ENCODE measurements at places on chromosomes 5 and 9.
A peak's percentile ranks its signal among the peaks of the same experiment; 100 is the strongest.

DNA sequence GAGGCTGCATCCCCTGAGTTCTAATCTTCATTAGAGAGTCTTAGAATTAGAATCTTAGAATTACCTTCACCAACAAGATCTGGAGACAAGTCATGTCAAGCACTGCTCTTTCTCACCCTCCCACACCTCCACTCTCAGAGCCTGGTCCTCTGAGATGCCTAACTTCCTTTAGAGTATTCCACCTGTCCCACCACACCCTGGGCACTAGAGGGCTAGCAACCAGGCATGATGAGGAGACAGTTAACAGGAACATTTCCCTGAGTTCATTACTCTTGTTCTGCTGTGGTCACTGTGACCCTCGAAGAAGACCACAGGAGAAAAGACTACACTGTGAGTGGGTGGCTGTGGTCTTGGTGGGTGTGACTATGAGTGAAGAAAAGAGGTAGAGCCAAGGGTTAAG is 25.2 kb upstream of the MAP1B start:
- DNase-seq, result no peak

GRCh38 chr5:96733771-96734500 is 71.8 kb downstream of the CAST start:
- DNase-seq, result peak; percentile 68

DNA sequence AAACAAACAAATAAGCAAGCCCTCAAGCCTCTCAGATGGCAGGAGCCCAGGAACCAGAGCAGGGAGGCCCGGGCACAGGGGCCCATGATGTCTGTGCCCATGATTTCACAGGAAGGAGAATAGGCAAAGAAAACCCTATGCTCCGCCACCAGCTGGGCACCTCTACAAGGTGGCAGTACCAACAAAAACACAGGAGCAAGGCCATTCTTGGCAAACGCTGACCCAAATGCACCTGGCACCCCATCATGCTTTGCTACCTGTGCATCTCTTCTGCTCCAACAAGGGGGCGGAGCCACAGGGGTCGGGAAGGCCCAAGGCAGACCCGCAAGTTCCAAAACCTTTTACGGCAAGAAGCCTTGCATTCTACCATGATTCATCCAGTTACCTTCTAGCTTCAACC is 3.1 kb downstream of the BRD3 start:
- DNase-seq, result no peak

GRCh38 chr5:38249301-38249700 is 9.1 kb upstream of the EGFLAM start:
- no peak for DNase-seq

DNA sequence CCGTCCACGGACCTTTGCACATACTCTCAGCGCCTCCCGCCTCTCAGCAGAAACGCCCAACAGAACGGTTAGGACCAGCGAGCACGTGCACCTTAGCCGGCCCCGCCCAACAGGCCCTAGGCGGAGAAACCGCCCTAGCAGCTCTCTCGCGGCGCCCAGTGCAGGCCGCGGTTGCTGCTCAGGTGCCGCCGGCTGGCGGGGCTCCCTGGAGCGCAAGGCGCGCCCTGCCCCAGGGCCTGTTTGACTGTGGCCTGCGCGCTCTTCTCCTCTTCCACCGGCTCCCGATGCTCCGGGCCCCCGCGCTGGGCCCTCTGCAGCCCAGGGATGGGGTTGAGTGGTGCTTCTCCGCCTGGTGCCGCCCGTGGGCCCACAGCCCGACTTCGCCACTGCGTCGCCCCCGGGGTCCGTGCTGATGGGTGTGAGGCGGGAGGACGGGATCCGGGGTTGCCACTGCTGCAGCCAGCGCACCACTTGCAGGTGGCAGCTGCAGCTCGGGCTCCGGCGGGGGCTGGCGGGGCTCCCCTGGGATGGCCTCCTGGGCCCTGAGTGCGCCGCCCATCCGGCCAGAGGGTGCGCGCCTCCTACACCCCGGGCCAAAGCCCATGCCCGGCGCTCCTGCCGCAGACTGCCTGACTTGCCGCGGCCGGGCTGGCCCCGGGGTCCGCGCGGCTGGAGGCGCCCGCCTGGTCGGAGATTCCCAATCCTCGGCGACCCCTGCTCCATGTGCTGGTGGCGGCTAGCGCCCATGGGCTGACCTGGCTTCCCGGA is 1889.4 kb upstream of the CDH9 start:
- DNase-seq, result no peak

DNA sequence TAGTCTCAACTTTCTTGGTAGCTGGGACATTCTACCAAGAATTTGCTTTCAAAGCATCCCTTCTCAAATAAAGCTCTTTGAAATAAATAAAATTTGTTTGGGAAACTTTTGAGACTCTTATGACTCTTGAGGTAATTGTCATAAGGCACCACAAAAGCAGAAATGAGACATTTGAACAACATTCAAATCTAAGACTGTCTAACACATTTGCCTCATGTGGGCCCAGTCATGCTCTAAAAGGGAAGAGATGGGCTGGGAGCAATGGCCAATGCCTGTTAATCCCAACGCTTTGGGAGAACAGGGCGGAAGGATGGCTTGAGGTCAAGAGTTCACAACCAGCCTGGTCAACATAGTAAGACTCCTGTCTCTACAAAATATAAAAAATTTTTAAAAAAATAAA is 26.4 kb downstream of the SLC31A2 start:
- DNase-seq, result no peak

- DNase-seq, result peak; percentile 60
Observed at GRCh38 chr5:88925692-88926490, 42.9 kb upstream of the MEF2C start.

GRCh38 chr5:115583474-115583873 is 18.8 kb downstream of the TICAM2 start:
- peak; percentile 87 for DNase-seq

DNA sequence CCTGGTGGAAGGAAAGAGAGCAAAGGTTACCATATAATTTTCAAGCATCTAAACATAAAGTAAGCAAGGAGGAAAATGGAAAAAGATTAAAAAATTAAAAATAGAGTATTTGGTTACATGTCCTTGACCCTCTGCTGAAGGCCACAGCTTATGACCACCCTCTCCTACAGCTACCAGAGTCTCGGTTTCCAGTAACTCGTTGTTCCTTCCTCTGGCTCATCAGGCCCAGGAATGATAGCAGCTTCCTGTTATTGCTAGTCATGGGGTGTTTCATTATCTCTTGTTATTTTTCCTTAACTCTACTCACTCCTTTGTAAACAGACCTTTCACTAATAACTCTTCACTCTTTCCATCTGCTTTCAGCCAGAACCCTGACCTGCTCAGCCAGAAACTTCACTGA is 102.2 kb downstream of the YTHDC2 start:
- no peak for DNase-seq

- no peak for DNase-seq
Observed at GRCh38 chr5:90294604-90295003, 115.0 kb downstream of the CETN3 start.

DNA sequence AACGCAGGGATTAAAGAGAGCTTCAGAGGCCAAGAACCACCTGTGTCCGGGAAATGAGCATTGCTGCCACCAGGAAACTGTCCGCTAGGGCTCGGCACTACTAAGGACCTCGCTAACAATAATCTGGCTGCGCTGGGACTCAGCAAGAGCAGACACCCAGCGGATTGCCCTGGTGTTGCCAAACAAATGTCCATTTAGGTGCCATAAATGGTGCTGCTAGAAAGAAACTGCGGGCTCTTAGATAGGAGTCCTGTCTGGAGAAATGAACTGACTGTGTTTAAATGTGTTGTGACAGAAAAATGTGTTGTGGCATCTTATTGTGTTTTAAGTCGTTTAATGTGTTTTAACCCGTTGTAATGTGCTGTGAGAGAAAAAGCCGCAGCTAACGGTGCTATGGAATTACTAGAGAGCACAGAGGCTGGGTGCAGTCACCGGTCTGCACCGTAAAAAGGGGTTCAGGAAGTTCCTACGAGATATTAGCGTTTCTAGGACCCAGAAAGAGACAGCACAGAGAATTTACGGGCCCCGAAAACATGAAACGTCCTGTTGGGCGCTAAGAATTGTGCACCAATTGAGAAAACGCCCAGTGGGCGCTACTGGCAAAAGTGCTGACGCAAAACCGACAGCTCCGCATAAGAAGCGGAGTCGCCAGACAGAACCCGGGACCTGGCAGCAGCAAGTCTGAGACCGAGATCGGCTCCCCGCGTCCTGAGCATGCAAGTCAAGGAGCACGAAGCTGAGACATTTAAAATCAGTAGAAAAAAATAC is 90.6 kb downstream of the ANXA2R start:
- DNase-seq, result peak; percentile 54

DNA sequence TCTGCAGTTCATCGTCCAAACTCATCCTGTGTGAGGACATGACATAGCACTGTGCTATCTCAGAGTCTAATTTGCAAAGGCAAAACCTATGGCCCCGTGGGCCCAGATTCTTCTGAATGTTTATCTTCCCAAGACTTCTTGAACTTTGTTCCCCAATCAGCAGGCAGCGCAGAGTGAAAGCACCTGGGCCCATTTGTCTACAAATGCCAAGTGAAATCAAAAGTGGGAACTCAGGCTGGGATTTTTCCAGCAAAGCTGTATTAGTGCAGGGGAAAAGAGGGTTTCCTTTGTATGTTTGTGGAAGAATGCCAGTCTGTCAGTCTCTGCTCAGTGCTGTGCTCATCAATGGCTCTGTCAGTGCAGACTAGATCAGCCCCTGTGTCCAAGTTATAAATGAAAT is 55.8 kb downstream of the FOXD1 start:
- DNase-seq, result no peak

DNA sequence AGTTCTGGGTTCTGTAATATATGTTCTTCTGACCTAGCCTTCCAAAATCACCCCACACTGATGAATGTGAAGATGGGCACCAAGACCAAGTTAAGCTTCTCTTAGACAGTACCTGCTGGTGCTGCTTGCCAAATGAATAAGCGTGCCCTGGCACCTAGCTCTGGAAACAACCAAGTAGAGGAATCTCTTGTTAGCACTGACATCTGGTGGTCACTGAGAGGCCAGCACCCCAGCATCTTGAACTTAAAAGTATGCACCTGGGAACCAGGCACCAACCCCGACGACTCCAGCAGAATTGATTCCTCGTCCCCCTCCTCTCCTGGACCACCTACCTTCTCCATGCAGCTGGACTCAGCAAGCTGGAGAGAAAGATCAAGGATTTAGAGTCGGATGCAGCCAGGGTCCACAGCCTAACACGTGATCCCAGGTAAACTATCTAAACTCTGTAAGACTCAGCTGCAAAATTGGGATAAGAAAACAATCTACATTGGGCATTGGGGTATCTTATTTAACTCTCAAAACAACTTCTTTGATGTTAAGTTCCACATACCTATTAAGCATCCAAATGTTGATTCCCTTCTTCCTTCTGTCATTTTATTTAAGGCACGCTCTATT is 89.8 kb downstream of the SLC1A3 start:
- peak; percentile 69 for DNase-seq

GRCh38 chr9:504921-505740 is 290.5 kb downstream of the DOCK8 start:
- no peak for DNase-seq

DNA sequence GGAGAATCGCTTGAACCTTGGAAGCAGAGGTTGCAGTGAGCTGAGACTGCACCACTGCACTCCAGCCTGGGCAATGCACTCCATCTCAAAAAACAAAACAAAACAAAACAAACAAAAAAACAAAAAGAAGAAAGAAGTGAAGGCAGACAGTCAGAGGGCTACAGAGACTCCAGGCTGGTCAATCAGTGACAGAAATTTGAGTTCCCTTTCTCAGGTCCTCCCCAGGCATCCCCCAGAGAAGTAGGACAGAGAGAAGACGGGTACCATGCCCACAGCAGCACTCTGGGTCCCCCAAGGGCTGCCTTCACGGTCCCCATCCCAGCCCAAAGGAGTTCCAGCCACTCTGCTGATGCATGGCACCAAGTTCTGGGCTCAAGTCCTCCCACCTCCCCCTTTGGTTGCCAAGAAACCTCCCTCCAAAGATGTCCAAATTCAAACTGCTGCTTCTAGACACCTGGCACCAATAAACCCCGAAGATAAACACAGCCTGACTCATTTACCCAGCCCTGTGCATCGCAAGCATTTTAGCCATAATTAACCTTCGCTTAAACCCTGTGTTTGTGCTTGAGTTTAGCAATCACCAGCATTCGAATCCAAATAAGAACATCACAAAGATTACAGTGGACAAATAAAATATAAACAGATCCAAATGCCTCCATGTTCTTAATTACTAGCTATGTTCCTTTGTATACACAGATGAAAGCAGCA is 24.0 kb downstream of the SEMA4D start:
- DNase-seq, result peak; percentile 59

DNA sequence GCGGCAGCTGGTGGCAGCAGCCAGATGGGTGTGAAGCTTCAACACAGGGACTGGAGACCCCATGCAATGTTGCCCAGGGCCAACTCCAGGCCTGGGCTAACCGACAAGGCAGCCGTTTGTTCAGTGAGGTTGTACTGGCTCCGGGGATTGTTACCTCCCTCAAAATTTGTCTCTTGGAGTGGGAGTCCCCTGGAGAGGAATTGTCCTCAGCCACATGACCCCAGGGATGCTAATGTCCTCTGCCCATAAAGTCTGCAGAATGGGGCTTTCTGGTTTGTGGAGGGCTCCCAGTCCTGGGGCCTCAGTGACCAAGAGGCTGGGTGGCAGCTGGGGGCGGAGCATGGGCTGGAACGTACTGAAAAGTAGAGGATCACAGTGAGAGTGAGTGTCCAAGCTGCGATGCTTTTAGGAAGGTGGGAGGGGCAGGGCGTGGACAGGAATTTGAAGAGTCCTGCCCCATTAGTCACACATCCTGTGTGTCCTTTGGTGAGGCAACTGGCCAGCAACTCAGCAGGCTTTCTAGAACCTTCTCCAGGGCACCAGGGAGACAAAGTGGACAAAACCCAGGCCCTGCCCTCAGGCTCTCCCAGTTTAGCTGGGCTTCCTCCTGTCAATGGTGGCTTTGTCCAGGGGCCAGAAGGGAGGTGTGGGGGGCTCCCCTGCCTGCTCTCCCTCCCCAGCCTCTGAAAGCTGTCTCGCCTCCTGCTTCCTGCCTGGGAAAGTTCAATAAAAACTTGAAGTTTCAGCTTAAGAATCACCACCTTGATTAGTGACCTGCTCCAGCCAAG is 114.0 kb downstream of the NSG2 start:
- peak; percentile 1 for DNase-seq

- DNase-seq, result no peak
Observed at GRCh38 chr5:55055183-55055582, 31.1 kb downstream of the GZMK start.

DNA sequence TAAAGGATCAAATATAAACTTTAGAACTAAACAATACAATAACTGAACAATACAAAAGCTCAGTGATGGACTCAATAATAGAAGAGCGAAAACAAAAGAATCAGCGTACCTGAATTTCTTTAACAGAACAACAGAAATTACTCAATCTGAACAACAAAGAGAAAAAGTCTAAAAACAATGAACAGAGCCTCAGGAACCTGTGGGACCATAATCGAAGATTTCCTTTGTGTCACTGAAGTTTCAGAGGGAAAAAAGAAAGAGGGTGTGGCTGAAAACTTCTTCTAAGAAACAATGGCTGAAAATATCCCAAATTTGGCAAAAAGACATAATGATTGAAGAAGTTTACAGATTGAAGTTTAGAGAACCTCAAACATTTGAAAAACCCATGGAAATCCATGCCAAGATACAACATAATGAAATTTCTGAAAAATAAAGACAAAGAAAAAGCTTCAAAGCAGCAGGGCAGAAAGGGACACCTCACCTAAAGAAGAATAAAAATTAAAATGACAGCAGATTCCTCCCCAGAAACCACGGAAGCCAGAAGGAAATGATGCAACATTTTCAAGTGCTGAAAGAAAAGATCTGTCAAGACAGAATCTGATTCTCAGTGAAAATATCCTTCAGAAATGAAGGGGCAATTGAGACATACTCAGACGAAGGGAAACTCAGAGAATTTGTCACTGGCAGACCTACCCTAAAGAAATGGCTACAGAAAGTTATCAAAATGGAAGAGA is 288.8 kb downstream of the ARL15 start:
- peak; percentile 28 for DNase-seq

- no peak for DNase-seq
Observed at GRCh38 chr5:17359451-17360011, 138.5 kb upstream of the TAF11L2 start.

Data from renal cortical epithelial cell (primary cell).